NCI-H187 treated with DMSO at 0.1 percent for 48 hours (cell line): ENCODE measurements at places on chromosomes 7 and 10.

- no peak for DNase-seq
Measured at GRCh38 chr10:58733436-58733835, 220.8 kb downstream of the BICC1 start.

DNA sequence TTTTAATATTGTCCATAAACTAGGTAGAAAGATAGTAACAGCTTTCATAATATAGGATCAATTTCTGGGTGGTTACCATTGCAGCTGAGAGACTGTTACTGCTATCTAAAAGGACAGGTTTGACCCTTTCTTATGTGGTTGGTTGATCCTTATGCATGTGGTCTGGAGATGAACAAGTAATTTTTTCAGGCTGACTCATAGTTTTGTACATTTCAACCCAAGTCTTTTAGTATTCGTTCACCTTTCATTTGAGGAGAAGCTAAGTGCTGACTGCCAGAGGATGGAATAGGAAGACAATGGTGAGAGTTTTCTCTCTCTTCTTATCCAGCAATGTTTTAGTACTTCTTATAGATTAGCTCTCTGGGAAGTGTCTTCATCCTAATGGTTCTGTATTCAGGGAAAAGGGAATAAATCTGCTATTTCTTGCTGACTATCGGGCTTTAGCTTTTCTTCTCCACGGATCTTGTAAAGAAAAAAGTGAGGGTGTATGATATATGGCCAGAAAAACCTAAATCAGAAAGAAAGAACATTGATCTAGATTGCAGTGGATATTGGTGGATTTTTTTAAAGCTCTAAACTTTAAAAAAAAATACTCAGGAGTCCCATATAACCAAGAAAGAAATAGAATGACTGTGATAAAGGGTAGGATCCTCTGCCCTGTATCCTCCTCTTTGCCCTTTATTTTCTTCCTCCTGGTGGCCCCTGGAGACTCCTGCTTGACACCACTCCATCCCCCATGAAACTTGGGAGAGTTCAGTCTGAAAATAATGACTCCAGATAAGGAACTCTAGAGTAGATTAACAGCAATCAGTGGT lies 88.0 kb downstream of the CPED1 start:
- no peak for DNase-seq

GRCh38 chr10:24694086-24694485 lies 29.6 kb downstream of the ARHGAP21 start:
- no peak for DNase-seq

DNA sequence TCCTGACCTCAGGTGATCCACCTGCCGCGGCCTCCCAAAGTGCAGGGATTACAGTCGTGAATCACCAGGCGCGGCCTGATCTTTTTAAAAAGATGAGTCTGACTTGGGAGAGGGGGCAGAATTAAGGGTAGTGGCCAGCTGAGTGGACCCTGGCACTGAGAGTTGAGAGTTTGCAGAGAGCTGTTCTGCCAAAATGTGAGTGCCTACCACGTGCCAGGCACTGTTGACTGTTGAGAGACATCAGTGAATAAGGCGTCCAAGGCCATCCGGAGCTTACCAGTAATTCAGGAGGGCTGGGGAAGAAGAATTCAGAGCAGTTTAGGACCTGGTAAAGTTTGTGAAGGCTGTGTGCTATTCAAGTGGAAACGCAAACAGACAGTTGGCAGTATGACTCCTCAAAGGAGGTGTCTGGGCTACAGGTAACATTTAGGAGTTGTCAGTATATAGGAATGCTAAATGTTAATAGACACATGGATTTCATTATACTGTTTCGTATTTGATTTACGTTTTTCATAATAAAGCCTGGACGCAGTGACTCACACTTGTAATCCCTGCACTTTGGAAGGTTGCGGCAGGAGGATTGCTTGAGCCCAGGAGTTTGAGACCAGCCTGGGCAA lies 1.5 kb downstream of the NIPSNAP2 start:
- DNase-seq, result no peak

DNA sequence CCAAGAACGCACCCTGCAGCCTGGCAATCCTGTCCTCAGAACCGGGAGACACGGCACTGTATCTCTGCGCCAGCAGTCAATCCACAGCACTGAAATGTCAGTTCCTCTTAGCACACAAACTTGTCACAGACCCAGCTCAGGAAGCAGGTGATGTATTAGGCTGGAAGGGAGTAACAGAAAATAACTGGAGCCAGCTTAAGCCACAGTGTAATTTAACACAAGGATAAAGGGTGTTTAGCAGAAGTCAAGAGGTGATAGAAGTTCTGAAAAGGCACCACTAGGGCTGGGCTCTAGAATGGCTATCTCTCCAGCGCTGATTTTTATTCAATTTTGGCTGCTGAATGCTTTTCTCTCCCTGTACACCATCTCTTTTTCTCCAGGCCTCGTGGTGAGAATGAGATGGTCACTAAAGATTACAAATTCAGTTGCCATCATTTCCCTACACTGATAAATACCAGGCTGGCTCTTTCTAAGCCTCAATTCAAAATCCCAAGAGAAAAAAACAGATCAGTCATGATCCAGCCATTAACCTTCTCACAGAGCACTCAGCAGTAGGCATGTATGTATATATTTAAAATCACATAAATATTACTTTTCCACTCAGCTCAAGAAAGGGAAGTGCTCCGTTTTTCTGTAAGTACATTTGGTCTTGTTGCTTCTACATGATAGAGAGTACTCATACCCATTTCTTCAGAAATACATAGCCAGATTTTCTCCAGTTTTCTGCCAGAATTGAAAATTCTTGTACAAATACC lies 102.7 kb upstream of the PRSS1 start:
- no peak for DNase-seq

DNA sequence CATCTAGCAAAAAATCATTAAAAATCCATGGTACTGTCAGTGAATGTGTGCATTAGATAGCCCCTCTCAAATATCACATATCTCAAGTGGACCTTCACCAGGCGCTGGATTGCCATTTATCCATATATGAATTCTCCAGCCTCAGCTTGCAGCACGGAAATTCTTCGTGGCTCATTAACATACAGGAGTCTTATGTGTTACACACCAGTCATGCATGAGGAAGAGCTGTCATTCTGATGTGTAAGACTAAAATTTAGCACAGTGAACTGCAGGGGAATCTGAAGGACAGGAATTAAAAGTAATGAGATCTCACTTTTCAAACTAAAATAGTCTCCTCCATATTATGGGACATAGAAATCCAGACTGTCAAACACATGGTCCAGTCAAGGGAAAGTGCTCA lies 542.4 kb upstream of the DPP6 start:
- no peak for DNase-seq

DNA sequence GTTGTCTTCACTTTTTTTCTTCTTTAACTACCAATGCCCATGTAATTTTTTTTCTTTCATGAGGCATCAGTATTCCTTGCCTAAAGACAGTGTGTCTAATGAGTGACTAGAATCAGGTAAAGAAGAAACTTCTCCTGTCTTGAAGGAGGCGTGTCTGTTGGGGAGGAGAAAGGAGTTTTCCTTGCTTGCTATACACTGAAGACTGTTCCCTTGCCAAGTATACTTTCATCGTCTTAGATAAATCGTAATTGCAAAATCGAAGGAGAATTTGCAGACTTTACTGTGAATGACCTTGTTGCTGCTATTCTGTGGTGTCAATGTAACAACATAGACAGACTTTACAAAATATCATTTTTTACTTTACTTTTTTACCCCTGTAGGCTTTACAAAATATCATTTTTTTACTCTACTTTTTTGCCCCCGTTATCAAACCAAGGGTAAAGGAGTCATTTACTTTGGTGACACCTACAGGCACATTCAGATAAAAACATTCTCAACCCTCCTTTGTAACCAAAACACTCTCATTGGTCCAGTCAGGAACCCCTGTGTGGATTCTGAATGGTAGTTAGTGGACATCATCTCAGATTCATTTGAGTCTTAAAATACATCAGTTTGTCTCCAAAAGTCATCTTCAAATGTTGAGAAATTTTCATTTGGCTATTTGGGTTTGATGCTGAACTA lies 232.4 kb downstream of the AHR start:
- DNase-seq, result no peak

GRCh38 chr10:69025370-69025896 lies 36.8 kb downstream of the KIFBP start:
- no peak for DNase-seq
